Skeletal muscle tissue (tissue), 5 donors: ENCODE measurements at places on chromosomes 16 and 17. TPM values are rescaled to one million over a fixed set of nuclear protein-coding genes. Genes with fewer than 3 reads are reported as not detected.

The CPNE7 gene
- total RNA-seq, result not detected

The GNG13 gene
- not detected for total RNA-seq

The TMEM100 gene
- total RNA-seq, result 6.3 TPM

The GAS2L2 gene
- total RNA-seq, result not detected

The TMIGD1 gene
- total RNA-seq, result not detected

The FOXC2 gene
- total RNA-seq, result under 0.01 TPM

The AOC2 gene
- total RNA-seq, result 0.52 TPM
